ENCODE measurements at places on chromosomes 7 and 10.

- DNase-seq: no peak
These were observed 82.2 kb downstream of the PIK3CG start for GRCh38 chr7:106947244-106947728.

GRCh38 chr7:85000735-85001350 lies 186.0 kb downstream of the SEMA3D start:
- no peak for DNase-seq

DNA sequence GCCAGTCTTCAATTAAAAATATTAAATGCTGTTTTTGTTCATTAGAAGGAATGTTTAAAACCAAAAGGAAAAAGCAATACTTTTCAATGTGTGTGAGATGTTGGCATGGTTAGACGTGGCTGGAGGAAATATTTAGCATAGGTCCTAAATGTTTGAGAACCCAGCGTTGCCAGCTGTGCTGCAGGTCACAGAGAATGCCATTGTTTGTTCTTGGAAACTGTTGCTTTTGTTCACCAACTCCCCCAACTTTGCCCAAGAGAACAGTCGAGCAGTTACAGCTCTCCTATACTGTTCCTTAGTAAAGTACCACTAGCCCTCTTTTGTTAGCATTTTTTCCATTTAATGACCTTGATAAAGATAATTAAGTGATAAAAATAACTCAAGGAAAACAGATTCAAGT lies 44.5 kb upstream of the ELMO1 start:
- DNase-seq: no peak

GRCh38 chr10:21084700-21085099 lies 187.6 kb upstream of the NEBL start:
- no peak for DNase-seq

GRCh38 chr7:108515630-108516029 lies 10.3 kb downstream of the PNPLA8 start:
- DNase-seq: no peak

GRCh38 chr7:1388703-1389335 lies 70.5 kb downstream of the MICALL2 start:
- DNase-seq: no peak

GRCh38 chr7:29202651-29203069 lies 8.1 kb downstream of the CHN2 start:
- DNase-seq: no peak

GRCh38 chr7:127704211-127704610 lies 52.2 kb downstream of the SND1 start:
- no peak for DNase-seq

DNA sequence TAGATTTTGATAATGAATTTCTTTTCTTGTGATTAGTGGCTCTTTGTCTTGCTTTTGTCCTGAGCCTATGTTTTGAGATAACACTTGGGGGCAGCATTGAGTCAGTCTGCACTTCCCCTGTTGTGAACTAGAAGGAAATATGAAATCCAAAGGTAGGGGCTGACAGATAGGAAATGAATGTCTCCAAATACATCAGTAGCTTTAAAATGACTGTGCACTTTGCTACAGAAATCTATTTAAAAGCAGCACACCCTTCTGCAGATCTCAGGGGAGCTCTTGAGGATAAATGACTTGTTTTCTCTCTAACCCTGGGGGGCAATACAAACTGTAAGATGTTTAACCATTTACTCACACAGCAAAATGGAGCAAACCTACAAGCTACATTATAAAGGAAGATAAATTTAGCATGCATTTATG lies 176.0 kb upstream of the MYO3A start:
- no peak for DNase-seq

DNA sequence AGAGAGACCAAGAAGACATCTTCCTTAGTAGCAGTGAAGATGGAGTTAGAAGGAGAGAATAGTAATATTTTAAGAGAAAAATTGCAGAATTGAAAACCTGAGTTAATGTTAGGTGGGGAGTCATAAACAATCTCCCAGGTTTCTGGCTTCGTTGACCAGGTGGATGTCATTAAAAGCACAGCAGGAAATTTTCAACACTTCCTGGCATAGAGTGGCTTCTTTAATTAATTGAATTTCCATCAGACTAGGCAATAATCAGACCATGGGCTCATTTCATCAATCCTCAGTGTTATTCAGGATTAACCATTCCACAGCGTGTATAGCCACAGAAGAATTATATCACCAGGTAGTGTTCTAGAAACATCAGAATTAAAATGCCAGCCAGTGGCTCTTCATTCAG lies 268.2 kb downstream of the CCDC3 start:
- no peak for DNase-seq

GRCh38 chr10:124527874-124528395 lies 66.3 kb downstream of the LHPP start:
- DNase-seq: no peak

- no peak for DNase-seq
These were observed 17.8 kb downstream of the USP6NL start for GRCh38 chr10:11593612-11594011.

GRCh38 chr7:156251861-156252260 lies 388.7 kb upstream of the RNF32 start:
- DNase-seq: no peak

DNA sequence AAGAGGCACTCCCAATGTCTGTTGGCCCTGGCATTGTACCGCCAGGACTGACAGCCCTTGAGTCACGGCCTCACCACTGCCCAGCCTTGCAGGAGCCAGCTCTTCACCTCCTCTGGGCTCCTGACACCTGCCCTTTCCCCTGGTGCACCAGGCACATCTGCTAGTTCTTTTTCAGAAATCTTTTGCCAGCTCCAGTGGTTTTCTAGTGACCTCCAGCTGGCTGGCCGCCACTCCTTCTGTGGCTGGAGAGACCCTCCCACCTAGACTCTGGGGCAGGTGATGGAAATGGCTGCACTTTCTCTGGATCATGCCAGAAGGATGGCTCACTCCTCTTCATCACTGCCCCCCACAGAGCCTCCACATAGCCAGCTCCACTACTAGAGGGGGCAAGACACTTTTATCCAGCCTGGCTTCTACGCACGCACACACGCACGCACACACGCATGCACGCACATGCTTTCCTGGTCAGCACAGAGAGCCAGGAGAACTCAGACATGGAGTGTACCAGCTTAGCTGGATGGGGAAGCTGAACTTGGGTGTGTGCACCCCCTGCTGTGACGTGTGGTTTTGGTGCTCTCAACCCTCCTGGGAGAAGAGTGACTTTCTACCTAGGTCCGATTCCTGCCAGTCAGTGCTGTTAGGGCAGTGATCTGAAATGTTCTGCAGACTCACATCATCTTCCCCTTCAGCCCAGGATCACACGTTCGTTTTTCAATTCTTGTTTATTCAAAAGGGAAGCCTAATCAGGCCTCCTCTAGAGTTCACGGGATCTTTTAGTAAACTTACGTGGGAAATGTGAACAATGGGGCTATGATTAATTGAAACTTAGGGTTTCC lies 222.0 kb downstream of the PRPF18 start:
- no peak for DNase-seq

GRCh38 chr10:83848677-83849076 lies 290.6 kb upstream of the GHITM start:
- DNase-seq: no peak

DNA sequence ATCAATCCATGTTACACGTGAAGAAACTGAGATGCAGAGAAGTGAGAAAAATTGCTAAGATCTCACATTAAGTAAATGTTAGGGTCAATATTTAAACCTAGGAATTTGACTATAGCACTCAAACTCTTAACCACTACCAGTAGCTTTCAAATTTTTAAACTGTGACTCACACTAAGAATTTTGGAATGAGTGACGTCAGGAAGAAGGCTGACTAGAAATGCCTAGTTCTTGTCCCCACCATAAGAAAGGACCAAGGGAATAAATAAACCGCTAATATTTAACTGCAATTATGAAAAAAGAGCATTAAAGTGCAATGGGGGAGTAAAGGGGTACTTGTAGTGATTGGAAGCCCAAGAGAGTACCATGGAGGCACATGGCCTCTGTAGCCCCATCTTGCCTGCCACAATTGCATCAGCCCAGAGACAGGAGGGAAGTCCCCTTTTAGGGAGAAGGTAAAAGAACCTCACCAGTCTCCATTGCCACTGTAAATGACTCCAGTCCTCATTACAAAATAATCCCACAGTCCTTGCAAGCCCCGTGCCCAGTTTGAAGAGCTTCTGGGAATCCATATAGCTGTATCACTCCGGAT lies 3.5 kb upstream of the AKR1B1 start:
- no peak for DNase-seq

- DNase-seq: no peak
These were observed 62.5 kb downstream of the PIK3CG start for GRCh38 chr7:106927536-106927935.

GRCh38 chr10:49518982-49519578 lies 19.8 kb downstream of the ERCC6 start:
- DNase-seq: peak; percentile 26

GRCh38 chr10:90289037-90289436 lies 568.8 kb downstream of the HTR7 start:
- no peak for DNase-seq

DNA sequence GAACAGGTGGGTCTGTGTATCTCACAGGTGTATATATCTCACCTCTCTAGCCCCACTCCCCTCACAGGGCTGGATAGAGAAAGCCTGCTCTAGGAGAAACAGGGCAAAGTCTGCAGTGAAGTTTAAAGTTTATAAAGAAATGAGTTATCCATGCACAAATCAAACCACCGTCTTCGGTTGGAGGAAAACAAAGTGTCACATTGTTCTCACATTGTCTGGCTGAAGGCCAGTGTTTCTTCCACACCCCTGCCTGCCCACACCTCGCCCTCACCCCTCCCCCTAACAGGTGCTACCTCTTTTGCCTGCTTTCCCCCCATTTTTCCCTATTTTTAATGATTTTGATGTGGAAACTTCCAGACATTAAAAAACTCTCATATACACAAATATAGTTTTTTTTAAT lies 25.8 kb downstream of the AQP1 start:
- no peak for DNase-seq

DNA sequence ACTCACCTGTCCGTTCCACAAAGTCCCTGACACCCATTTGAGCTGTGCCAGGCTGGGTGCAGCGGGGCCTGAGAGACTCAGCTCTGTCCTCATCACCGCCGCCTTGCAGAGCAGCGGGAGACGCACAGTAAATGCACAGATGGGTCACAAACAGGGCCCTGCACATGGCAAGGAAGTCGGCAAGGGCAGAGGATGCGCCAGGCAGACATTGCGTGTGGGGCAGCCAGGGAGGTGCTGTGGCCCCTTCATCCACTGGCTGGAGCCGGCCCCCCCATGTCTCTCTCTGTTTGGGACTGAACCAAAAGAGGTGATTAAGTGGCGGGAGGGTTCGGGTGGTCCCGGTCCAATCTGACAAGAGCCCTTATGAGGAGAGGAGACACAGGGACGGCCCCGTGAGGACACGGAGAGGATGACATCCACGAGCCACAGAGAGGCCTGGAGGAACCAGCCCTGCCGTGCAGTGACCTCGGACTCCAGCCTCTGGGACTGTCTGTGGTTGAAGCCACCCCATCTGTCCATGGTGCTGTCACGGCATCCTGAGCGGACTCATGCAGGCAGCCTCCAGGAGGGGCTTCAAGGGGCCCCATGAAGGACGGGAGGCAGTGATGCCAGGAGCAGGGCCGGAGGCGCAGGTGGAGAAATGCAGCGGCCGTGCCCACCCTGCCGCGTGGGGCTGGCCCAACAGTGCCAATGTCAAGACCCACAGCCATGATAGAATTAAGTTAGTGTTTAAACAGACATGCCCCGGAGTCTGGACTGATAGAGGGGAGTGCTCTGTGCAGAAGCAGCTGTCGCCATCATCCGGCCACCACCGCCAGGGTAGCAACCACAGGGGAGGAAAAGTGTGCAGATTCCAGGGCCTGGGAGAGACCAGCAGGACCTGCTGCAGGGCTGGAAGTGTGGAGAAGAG lies 28.4 kb upstream of the FOXL3 start:
- DNase-seq: no peak

DNA sequence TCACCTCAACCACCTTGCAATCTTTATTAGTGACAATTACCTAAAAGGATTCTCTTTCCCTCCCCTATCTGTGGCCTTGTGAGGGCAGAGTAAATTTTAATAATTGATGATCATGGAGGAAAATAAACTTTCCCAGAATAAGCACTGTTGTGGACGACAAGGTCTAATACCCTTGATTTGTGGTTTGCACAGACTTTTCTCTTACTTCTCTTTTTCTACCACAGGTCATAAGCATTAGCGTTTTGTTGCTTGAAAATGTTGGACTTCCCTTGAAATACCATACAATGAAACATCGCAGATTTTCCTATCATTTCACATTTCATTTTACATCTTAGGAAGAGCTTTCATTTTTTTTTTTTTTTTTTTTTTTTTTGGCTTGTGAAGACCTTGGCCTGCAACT lies 188.1 kb upstream of the TMEM72 start:
- DNase-seq: no peak

DNA sequence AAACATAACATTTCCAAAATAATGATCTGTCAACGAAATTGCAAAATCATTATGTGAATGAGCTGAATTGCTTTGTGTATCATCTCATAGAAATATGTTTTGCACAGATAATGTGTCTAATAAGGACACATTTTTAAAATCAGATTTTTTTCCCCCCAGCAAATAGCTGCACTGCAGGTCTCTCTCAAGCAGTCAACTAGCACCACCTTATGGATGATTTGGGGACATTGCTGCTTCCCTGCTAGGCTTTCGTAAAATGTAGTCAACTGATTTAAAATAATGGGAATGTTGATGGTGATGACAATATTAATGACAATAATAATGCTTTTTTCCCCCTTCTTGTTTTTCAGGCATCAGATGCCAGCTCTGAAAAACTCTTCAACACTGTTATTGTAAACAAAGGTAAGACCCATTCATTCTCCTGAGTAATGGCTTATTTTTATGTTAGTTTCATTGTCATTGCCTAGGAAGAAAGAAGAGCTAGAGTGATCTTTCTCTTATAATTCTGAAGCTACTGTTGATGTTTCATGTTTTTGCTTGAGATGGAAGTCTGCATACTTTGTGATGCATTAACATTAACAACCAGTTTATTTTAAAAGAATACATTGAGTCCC lies 433.6 kb upstream of the GALNT17 start:
- no peak for DNase-seq

All from bone marrow (tissue), 2 donors.